ENCODE measurements at places on chromosomes 2 and 18.

DNA sequence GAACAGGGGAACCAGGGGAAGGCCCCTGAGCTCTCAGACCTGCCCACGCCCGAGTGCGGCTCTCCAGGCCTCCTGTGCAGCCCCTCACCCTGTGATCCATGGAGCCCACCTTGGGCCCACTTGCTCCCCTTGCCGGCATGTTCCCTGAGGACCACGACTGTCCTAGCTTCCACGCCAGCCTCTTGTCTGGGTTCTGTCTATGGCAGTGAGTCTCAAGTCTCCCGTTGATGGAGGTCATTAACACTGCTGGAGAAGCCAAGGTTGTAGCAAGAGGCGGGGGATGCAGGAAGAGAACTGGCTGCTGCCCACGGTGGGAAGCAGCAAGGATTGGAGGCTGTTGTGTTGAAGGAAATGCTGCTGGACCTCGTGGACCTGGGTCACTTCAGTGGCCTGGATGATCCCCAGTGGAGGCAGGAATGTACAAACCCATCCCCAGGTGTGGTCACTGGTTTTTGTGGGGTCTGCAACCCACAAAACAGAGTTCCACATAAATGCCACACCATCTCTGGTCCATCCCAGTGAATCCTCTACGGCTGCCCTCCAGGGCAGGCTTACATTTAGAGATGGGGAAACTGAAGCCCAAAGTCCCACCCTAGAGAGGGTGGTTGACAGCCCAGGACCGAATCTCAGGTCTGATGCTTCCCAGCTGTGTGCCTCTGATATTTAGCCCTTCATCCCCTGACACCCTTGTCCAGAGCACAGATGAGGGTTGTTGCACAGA is 150.3 kb downstream of the NDUFA10 start:
- no peak for DNase-seq

DNA sequence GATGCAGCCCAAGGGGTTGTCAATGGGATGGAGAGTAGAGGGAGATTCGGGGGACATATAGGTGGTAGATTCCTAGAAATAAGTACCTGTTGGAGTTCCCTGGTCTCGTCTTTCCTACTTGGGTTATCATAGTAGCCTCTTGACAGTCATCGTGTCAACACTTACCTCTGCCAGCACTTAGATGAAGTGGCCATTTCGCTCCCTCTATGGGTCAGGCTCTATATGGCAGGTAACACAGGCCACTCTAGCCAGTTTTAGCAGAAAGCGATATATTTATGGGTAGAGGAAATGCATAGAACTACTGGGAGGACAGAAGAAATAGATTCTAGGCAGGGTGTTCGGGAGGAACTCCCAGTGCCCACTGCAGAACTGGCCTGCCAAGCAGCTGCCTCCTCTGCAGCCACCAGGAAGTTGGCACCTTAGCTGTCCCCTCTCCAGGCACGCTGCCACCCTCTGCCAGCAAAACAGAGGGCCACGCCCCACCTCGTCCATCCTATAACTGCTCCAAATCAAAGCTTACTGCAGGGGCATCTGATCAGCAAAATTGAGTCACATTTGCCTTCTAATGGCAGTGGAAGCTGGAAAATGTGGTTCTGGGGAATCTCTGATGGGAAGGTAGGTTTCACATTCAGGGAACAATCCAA is 181.3 kb downstream of the INSIG2 start:
- DNase-seq, result no peak

GRCh38 chr2:68317971-68318913 is 1.5 kb downstream of the CNRIP1 start:
- DNase-seq, result no peak

GRCh38 chr2:179036353-179036905 is 13.5 kb downstream of the CCDC141 start:
- no peak for DNase-seq

DNA sequence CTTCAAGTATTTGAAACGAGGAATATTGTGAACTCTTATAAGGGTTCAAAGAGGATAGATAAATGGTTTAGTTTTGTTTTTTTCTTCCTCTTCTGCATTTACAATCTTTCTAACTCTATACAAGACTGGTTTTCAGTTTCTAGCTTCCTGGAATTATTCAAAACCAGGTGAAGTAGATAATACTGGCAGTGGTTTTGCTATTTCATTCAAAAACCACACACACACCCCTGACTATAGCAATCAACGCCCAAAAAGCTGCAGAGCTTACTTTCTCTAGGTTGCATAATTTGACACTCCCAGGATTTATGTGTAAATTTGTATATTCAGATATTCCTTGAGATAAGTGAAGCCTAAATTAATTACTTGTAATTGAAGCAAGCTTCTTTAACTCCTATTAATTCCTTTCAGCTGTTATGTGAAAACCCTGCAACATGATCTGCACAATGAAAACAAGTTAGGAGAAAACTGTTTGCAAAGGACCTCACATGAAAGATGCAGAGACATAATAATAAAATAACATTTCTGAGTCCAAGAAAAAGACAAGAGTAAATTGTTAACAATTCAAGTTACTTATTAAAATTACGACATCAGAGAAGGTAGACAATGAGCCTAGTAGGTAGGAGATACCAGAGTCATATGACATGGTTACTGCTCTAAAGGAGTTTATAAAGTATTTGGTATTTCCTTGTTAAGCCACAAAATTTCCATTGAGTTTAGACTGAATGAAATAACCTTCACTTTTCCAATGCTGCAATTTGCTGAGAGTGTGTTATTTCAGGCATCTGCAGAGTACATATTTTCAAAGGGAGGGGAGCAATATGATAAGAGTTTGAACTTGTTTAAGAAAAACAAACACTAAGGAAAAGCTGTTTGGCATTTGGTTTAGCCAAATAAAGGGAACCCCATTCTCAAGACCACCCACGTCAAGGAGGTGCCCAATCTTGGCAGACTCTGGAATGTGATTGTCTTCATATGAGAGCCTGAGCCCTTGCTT is 1.6 kb upstream of the NFE2L2 start:
- DNase-seq, result no peak

GRCh38 chr2:204004912-204005311 is 68.3 kb downstream of the ICOS start:
- no peak for DNase-seq

DNA sequence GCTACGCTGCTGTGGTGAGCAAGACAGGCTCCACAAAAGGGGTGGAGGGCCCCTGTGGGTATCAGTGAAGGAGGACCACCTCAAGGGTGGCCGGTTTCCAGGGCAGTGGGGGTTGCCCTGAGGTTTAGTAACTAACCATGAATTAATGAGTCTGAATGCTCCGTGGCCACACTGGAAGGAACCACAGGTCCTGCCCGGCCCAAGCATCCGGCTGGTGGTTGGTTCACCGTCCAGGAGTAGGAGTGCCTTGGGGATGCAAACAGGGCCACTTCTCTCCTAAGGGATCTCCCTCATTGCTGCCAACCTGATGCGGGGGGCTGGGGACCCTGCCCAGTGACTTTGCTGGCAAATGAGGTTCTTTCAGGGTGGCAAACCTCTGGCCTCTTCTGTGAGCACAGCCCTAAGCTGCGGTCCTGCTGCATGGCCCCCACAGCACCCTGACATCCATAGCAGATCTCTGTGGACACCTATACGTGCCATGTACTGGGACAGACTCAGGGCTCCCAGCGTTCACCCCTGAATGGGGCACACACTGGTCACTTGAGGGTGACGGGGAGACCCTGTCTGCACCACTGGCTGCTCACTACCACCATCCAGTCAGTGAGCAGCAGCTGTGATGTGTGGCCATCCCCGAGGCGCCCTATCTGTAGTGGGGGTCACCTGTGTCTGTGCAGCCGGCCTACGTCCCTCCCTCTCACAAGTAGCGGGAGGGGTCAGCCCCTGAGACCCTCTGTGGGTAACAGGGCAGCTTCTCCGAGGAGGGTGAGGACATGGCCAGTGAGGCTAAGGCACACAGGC is 41.6 kb downstream of the HS6ST1 start:
- DNase-seq, result no peak

DNA sequence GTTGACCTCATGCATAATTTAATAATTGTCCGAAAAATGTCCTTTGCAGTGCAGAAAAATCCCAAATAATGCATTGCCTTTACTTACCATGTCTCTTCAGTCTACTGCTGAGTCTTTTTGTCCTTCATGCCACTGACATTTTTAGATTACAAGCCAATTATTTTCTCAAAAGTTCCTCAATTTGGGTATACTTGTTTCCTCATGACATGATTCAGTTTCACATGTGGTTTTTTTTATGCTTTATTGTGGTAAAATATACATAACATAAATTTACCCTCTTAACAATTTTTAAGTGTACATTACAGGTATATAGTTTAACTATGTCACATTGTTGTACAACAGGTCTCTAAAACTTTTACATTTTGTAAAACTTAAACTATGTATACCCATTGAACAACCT is 81.0 kb downstream of the EPC2 start:
- DNase-seq, result no peak

DNA sequence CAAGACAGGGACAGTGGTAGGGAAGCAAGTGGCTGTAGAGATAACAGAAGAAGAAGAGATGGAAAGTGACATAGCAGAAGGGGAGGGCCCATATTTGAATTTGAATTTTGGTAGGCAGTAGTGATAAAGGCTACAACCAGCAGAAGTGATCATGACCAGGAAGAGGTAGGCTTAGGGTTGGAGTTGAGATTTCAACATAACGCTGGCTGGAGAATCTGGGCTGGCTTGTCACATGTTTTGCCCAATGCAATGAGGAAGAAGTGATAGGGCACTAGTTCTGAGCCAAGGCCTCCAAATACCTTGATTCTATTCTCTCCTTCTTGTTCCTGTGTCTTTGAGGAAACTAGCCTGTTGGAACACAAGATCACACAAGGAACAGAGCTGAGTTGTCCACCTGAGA is 69.4 kb downstream of the SCG2 start:
- DNase-seq, result no peak

- DNase-seq, result peak; percentile 28
These were observed 4.7 kb upstream of the KRCC1 start for GRCh38 chr2:88059979-88060906.

GRCh38 chr2:10873790-10874437 is 37.8 kb upstream of the KCNF1 start:
- no peak for DNase-seq

DNA sequence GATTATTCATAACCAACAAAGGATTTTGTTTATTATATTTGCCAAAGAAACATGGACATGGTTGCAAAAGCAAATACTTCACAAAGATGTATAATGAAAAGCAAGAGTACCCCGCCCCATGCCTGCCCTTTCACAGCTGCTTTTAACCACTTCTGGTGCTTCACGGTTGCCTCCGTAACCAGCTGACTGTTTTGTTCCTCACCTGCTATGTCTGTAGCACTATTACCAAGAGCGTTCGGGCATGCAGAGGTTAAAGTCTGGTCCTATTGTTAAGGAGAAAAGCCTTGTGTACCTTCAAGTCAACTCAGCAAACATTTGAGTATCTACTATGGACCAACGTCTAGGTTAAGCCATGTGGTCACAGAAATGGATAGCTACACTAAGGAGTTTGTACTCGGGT is 115.2 kb upstream of the FOSL2 start:
- no peak for DNase-seq

- DNase-seq, result no peak
These were observed 223.5 kb downstream of the HDAC4 start for GRCh38 chr2:239177325-239177724.

DNA sequence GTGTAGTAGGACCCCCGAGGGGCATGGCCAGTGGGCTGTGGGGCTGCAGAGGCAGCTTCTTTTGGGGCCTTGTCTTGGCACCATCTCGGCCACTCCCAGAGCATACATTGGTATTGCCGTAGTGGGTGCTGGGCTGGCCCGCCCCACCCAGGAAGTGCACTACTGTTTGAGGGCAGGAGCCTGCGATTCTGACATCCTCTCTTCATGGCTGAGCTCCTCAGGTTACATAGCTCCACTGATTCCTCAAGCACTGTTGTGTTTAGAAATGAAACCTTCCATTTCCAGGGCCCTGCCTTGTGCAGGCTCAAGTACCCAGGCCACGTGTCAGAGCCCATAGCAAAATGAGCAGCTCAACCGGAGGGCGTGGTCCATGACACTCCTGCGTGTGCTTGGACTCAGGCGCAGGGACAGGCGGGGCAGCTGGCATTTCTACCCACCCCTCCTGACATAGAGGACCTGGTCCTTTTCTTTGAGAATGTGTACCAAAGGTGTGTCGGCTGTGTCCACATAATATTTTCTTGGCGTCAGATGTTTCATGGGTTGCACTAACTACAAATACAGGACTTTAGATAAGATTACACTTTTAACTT is 67.9 kb downstream of the DGKD start:
- peak; percentile 62 for DNase-seq
